Naive thymus-derived CD4-positive, alpha-beta T cell (primary cell): ENCODE measurements at places on chromosomes 13 and 19.

DNA sequence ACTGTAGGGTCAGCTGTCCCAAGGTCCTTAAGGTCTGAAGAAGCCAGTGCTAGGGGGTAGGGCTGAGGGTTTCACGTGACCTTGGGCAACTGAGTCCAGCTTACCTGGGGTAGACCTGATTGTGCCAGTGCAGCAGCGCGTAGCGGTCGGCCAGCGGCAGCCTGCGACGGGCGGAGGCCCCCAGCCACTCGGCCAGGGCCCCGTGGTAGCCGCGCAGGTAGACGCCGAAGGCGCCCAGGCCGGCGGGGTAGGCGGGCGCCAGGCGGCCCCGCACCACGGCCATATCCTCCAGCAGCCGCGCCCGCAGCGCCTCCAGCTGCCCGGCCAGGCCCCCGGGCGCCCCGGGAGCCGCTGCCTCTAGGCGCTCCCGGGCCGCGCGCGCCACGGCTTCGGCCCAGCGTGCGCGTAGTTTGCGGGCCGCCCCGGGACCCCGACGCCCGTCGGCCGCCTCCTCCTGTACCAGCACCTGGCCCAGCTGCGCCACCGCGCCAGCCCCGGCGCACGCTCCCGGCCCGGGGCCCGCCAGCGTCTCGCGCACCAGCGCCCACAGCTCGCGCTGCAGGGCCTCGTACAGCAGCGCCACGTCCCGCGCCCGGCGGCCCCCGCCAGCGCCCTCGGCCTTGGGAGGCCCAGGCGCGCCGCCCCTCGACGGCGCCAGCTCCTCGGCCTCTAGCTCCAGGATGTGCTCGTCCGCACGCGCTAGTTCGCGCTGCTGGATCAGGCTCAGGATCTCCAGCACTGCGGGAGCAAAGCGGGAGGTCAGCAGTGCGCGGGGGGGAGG is 10.9 kb downstream of the EXOC3L2 start:
- DNase-seq, result no peak

DNA sequence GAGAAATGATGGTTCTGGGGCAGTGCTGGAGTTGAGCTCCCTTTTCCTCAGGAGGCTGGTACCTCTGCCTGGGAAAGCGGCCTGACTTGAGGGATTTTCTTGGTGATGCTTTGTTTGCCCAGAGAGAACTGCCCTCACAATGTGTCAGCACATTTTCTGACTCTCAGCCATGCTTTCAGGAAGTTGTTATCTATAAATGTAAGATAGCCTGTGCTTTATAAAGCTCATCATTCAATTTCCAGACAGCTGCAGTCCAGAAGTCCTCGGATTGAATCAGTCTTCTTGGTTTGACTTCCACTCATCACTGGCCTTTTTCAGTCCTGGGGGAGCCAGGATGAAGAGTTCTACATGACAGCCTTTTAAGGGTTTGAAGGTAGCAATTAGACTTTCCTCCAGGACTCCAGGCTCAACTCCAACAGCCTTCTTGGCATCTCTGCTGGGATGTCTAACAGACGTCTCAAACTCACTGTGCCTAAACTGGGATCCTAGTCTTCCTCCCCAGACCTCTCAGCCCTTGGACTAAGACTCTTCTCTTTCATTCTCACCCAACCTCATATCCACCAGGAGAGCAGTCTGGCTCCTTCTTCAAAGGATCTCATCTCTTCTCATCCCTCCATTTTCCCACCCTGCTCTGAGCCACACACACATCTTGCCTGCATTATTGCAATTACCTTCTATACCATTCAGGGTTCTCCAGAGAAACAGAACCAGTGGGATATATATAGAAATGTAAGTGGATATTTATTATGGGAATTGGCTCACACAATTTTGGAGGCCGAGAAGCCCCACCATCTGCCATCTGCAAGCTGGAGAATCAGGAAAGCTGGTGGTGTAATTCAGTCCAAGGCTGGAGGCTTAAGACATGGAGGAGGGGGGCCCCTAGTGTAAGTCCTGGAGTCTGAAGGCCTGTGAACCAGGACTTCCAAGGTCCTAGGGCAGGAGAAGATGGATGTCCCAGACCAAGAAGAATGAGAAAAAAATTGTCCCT is 13.1 kb downstream of the ERICH6B start:
- DNase-seq, result no peak

- DNase-seq, result no peak
Measured at GRCh38 chr13:94640721-94641120, 39.1 kb downstream of the GPR180 start.

DNA sequence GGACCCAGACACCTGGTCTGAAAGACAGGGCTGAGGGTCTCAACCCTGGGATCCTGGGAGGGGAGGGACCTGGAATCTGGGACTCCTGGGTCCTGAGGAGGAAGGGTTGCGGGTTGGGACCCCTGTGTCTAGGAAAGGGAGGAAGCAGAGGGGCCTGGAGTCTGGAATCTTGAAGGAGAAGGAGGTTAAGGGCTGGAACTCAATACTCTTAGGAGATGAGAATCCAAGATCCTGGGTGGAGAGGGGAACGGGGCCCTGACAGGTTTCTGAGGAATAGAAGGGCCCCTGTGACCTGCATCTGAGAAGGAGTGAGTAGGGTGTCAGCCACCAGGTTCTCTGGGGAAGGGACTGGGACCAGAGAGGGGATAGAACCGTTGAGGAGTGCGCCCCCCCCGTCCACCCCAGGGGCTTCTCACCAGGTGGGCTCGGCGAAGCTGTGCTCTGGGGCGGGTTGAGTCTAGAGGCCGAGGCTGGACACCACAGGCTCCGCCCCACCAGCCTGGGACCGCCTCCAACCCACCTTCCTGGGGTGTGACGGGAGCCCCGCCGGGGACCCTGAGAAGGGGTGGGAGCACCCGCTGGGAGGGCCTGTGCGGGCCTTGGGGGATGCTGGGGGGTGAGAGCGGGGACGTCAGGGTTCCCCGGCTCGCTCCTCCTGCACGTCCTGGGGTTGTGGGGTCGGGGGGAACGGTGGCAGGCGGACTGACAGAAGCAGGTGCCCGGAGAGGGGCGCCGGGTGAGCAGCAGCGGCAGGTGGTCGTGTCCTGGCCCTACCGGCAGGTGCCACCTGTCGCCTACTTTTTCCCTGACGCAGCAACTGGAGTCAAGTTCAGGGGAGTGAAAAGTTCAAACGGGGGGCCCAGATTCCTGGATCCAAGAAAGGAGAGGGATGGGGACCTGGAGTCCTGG is at the start of gene MAMSTR:
Gene MAMSTR, minus strand, starts transcription at position 463 of the 909 bp plus-strand sequence. CDS start 694 bp downstream, outside the sequence.
- DNase-seq, result no peak

- DNase-seq, result no peak
Measured at GRCh38 chr19:33193865-33194362, at the start of gene LRP3. TSS of gene LRP3 (plus strand) at chr19:33194330. CDS start at chr19:33194786, 456 bp downstream.

GRCh38 chr13:48210178-48210577 is 22.8 kb upstream of the ITM2B start:
- DNase-seq, result no peak
